ENCODE measurements at places on chromosomes 16 and 17.

GRCh38 chr17:40491486-40491885, 9.9 kb downstream of the TNS4 start:
- DNase-seq, result no peak

DNA sequence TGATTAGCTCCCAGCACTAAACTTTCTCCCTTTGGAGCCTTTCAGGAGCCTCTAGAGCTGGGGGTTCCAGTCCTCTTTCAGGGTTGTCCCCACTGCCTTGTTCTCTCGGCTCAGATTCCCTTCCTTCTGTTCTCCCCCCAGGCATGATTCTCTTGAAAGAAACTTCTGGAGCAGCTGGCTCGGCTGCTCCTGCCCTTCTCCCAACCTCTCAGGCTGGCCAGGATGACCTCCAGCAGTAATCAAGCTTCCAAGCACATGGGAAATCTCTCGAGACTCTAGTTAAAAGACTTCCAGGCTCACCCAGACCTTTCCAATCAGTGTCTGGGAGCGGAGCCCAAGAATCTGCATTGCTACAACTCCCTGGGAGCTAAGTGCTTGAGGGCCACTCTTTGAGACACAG, 3.6 kb downstream of the SDK2 start:
- no peak for DNase-seq

DNA sequence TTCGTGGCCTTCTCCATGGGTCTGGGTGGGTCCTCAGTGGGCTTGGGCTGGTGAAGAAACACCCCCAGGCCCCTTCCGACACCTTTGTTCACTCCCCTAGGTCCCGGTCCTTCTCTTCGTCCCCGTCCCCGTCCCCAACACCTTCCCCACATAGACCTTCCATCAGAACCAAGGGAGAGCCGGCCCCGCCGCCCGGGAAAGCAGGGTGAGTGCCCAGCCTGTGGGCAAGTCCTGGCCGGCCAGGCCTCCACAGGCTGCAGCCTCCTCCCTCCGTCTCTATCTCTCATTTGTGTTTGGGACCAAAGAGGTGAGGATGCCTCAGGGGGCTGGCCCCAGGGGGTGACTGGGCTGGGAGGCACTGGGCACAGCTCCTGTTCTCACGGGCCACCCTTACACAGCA, 14.5 kb upstream of the IL17C start:
- no peak for DNase-seq

DNA sequence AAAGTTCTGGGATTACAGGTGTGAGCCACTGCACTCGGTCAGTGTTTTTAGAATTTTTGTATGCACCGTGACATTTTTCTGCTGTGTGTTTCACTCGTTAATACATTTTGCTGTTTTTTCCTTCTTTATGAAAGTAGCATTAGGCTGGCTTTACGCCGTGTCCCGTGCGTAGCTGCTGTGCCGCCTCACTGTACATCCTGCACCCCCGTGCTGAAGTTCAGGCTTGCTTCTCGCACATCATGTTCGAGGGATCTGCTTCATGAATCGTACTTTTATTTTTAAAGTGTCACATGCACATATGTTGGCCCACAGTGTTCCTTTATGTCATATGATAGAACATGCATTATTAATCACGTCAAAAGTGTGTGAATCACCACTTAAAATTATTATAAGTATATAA, 84.4 kb upstream of the ZNF750 start:
- no peak for DNase-seq

- peak; percentile 88 for DNase-seq
These were observed 718 bp downstream of the ATP2A3 start for GRCh38 chr17:3963237-3964201.

GRCh38 chr17:27342059-27342458, 48.1 kb downstream of the WSB1 start:
- DNase-seq, result no peak

DNA sequence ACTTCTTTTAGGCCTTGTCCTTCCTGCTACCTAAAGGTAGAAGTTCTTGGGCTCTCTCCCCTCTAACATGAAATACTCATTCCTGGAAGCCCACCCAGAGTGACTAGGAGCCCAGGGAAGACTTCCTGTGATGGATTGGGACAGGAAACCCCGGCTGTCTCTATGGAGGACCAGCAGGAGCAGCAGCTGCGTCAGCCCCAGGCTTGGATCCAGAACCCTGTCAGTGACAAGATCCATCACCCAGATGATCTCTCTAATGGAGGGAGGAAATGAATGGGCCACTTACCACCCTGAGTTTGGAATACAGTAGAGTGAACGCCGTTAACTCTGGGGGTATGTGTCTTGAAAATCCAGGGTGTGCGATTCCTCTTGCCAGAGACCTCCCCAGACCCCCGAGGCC, 195.7 kb upstream of the WSCD1 start:
- no peak for DNase-seq

- DNase-seq, result peak; percentile 84
These were observed at the start of gene HIC1 for GRCh38 chr17:2054512-2055291. Gene HIC1, plus strand, starts transcription at chr17:2055103. Its CDS starts 1,588 bp downstream, at chr17:2056691.

GRCh38 chr16:15777533-15778203, 79.2 kb downstream of the MYH11 start:
- DNase-seq, result peak; percentile 27

- no peak for DNase-seq
These were observed 14.0 kb downstream of the SALL1 start for GRCh38 chr16:51137097-51137496.

DNA sequence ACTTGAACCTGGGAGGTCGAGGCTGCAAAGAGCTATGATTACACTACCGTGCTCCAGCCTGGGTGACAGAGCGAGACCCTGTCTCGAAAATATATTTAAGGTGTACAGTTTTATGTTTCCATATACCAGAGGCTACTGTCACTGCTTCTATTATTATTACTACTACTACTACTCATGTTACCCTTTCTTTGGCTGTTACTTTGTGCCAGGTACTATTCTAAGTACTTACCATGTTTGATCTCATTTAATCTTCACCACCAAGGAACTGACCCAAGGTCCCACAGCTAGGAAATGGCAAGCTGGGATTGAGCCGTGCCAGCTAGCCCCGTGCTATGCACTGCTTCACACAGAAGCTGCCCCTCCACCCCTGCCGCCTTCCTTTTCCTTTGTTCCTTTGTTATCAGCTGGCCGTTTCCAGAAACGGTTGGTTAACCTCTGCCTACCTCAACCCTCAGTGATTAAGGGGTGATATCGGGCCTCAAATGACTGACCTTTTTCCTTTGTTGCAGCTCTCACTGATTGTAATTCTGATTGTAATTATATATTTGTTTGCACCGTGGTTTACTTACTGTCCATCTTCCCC, 78.4 kb downstream of the ABCC1 start:
- DNase-seq, result no peak

DNA sequence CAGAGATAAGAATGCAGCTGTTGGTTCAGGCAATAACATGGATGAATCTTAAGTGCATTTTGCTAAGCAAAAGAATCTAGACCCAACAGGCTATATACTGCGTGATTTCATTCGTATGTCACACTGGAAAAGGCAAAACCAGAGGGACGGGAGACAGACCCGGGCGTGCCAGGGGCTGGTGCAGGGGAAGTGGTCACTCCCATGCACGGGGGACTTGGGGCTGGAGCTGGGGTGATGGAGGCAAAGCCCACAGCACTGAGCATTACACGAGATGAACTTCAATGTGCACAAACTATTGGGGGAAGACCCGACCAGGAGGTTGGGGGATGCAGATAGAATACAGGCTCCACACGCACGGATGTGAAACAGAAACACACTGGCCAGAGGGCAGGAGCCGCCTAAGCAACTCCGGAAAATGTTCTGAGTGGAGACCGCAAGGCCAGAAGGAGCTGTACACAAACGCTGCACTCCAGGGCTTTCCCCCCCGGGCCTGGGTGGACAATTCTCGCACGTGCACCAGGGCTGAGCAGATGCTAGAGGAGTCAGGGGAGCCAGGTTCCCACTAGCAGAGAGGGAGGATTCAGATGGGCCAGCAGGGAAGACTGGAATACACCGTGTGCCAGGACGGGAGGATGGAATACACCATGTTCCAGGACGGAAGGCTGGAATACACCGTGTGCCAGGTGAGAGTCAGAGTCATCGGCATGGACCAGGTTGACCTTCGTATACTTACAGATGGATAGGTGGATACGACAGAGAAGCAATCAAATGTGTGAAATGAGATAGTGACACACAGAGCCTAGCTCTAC, 11.3 kb downstream of the LMF1 start:
- no peak for DNase-seq

- no peak for DNase-seq
These were observed 24.3 kb upstream of the MLKL start for GRCh38 chr16:74724820-74725549.

GRCh38 chr17:8940866-8941471, 24.5 kb downstream of the PIK3R5 start:
- DNase-seq, result peak; percentile 73

Data from activated naive CD4-positive, alpha-beta T cell treated with anti-CD3 and anti-CD28 coated beads, Interleukin-2, amount 10 ng/mL, durations not matched to agents 7 days and 5 days (primary cell).